ENCODE measurements at places on chromosomes 2 and 18. TPM values are rescaled to one million over a fixed set of nuclear protein-coding genes. Genes with fewer than 3 reads are reported as not detected.

KATNAL2 gene
- total RNA-seq: 1.3 TPM

DNA sequence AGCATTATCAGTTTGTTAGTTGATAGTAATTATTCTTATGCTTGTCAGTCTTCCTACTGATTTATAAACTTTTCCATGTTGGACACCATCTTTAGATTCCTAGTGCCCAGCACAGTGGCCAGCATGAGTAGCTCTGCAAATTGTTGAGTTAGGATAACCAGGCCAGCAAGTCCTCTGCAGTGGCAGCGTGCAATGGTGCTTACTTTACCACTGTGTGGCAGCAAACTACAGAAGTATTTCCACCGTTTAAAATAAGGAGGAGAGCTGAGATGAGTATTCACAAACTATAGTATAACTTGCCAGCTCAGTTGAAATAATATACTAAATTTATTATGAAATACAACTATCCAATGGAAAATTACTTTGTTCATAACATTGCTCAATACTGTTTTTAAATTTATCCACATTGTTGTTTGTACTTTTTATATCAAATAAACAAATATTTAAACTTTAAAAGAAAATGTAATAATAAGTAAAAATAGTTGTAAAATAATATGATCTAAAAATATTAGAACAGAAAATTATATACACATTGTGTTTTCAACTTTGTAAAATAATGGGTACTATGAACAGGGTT is 9.3 kb upstream of the THADA start:
- H3K4me1 ChIP-seq: no peaks in the 10 kb centered on the region
- no peak overlapping the region for H3K27ac ChIP-seq
- H3K36me3 ChIP-seq: no peaks in the 10 kb centered on the region
- H3K4me3 ChIP-seq: no peak overlapping the region
- H3K27me3 ChIP-seq: no peaks in the 10 kb centered on the region

- H3K4me3 ChIP-seq: no peak overlapping the region
- H3K4me1 ChIP-seq: peaks cover 13% of the 10 kb centered on the region
- H3K36me3 ChIP-seq: no peaks in the 10 kb centered on the region
Observed at GRCh38 chr2:54534625-54535024, 78.5 kb downstream of the SPTBN1 start.

DNA sequence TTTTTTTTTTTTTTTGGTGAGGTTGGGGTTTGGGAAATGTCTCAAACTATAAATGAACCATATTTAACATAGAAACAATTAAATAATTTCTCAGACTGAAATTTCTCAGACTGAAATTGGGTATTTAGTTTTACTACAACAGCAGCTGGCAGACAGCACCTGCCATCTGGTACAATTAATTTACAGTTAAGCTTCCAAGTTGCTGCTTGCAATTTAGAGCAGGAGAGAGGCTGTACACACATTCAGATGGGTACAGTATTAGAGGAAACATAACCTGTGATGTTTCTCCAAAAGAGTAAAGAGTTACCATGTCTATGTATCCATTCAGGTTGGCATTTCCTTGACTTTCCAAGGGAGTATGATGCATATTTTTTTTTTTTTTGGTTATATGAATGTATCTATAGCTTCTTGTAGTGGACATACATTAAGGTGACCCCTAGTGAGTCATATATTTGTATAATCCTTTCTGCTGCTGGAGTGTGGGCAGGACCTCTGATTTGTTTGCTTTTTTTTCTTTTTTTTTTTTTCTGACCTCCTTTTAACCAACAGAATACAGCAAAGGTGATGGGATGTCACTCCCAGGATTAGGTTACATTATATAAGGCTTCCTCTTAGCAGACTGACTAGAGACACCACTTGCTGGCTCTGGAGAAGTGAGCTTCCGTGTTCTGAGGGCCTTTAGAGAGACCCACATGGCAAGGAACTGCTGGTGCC is 201.7 kb downstream of the PTH2R start:
- H3K36me3 ChIP-seq: no peaks in the 10 kb centered on the region
- no peaks in the 10 kb centered on the region for H3K4me1 ChIP-seq
- no peak overlapping the region for H3K4me3 ChIP-seq
- H3K27me3 ChIP-seq: no peaks in the 10 kb centered on the region
- H3K27ac ChIP-seq: no peak overlapping the region

ERMN gene
- 0.11 TPM for total RNA-seq

GRCh38 chr2:72082021-72082601 is 65.6 kb downstream of the CYP26B1 start:
- no peak for DNase-seq
- H3K27me3 ChIP-seq: no peaks in the 10 kb centered on the region
- H3K4me1 ChIP-seq: no peaks in the 10 kb centered on the region
- no peaks in the 10 kb centered on the region for H3K36me3 ChIP-seq
- no peak overlapping the region for H3K4me3 ChIP-seq
